Activated naive CD4-positive, alpha-beta T cell treated with anti-CD3 and anti-CD28 coated beads for 36 hours (primary cell): ENCODE measurements at places on chromosomes 3 and 15. TPM values are rescaled to one million over a fixed set of nuclear protein-coding genes. Genes with fewer than 3 reads are reported as not detected.
A peak's percentile ranks its signal among the peaks of the same experiment; 100 is the strongest.

Gene SMCO1
- total RNA-seq, result not detected

Gene PLA2G4D
- total RNA-seq, result not detected

Gene ITIH1
- total RNA-seq, result not detected

Gene PCNP
- 261 TPM for total RNA-seq

Gene ZDHHC23
- 5.4 TPM for total RNA-seq

Gene SLC9C1
- not detected for total RNA-seq

GRCh38 chr3:53238051-53238850 is 17.6 kb downstream of the TKT start:
- no peak for DNase-seq

DNA sequence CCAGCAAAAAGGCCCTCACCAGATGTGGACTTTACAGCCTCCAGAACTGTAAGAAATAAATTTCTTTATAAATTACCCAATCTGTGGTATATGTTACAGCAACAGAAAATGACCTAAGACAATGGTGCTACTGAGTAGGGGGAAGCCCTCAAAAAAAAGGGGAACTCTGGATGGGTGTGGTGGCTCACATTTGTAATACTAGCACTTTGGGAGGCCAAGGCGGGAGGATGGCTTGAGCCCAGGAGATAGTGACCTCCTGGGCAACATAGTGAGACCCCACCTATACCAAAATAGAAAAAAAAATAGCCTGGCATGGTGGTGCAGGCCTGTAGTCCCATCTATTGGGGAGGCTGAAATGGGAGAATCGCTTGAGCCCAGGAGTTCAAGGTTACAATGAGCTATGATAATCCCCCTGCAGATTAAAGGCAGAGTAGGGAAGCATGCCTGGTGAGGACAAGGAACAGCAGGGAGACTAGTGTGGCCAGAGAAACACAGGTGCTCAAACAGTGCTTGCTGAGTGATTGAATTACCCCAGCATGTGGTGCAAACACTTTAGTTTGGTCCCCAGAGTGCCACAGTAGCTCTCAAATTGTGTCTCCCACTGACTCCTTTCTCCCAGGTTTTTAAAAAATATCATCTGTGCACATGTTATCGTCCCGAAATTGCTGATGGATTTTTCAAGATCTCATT is 13.9 kb upstream of the USP3 start:
- peak; percentile 11 for DNase-seq

DNA sequence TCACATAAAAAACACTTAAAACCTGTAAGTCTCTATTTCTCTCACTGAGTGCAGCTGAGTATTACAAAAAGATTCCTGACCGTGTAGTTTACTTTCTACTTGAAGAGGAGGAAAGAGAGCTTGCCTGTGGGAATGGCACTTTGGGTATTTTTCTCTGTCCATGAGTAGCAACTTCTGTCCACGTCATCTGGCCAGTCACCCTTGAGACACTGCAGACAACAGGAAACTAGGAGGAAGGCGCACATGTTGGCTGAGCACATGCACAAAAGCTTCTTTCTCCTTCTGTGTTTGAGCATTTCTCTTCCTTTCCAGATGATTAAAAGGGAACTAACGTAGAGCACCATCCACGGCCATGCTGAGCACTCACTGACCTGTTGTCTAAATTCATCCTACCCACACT is 19.7 kb downstream of the STARD5 start:
- DNase-seq, result peak; percentile 33

GRCh38 chr15:72503147-72503546 is 29.0 kb downstream of the ARIH1 start:
- no peak for DNase-seq

- no peak for DNase-seq
These were observed 562 bp downstream of the NBEAL2 start for GRCh38 chr3:46979958-46980497.

- DNase-seq, result peak; percentile 95
These were observed 356.8 kb downstream of the FOXP1 start for GRCh38 chr3:71226565-71227269.
